ENCODE measurements at places on chromosomes 2 and 18. TPM values are rescaled to one million over a fixed set of nuclear protein-coding genes. Genes with fewer than 3 reads are reported as not detected.

UGT1A9 gene
- total RNA-seq: not detected

KYNU gene
- total RNA-seq: 1.6 TPM

RGPD4 gene
- not detected for total RNA-seq

PNPT1 gene
- total RNA-seq: 7.6 TPM

AQP12B gene
- not detected for total RNA-seq

PDE1A gene
- 27.9 TPM for total RNA-seq

KCNE4 gene
- 8.5 TPM for total RNA-seq

COL4A3 gene
- total RNA-seq: under 0.01 TPM

MEIS1 gene
- 231 TPM for total RNA-seq

DSEL gene
- total RNA-seq: 74.9 TPM

QPCT gene
- 8.8 TPM for total RNA-seq

HJURP gene
- 0.26 TPM for total RNA-seq

VWC2L gene
- total RNA-seq: under 0.01 TPM

MAP3K19 gene
- total RNA-seq: not detected

Data from bronchial smooth muscle cell (primary cell).